ENCODE measurements at places on chromosomes 6 and 20.
A peak's percentile ranks its signal among the peaks of the same experiment; 100 is the strongest.

GRCh38 chr20:51236421-51236820 lies 213.5 kb upstream of the KCNG1 start:
- peak; percentile 27 for DNase-seq

DNA sequence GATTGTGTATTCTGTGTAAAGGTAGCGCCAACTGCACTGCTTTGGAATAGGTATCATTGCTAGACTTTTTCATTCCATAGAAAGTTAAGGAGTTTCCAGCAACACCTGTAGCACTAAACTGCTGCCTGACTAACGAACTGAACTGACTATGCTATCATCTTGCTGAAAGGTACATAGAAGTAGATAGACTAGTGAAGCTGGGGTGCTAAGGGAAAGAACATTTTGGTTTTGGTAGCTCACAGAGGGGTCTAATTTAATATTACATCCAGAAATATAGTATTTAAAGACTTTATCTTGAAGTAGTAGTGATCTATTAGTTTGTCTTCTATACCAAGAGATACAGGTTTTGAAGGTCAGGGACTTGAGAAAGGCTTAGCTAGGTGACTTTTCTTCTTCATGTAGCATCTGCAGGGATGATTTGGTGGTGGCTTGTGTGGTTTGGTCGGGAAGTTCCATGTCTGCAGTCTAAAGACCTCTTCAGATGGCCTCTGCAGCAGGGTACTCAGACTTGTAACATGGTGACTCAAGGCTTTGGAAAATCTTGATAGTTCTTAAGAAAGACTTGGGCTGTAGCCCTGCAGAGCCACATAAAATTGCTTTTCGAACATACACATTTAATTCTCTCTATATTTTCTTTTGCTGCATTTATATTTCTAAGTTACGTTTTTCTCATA lies 10.2 kb downstream of the SENP6 start:
- DNase-seq, result peak; percentile 9

DNA sequence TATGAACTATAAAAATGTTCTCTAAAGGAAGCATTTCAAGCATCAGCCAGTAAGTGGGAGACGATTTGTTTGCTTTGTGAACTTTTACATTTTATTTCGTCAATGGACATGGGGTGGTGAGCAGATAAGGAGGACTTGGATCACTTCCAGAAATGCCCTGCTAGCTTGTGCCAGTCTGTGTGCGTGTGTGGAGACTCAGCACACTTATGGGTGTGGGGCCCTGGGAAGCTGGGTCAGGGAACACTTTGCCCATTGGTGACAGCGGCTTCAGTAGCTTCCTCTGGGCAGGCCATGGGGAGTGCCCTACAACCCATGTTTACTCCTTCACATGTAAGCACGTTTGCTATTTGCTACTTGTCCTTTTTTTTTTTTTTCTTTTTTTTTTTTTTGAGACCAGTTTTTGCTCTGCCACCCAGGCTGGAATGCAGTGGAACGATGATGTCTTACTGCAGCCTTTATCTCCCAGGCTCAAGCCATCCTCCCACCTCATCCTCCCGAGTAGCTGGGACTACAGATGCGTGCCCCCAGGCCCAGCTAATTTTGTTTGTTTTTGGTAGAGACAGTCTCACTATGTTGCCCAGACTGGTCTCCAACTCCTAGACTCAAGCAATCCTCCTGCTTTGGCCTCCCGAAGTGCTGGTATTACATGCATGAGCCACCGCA lies 24.2 kb downstream of the PRDM1 start:
- no peak for DNase-seq

- DNase-seq, result no peak
Observed at GRCh38 chr6:157203764-157204163, 119.6 kb downstream of the TMEM242 start.

- no peak for DNase-seq
Observed at GRCh38 chr20:38219006-38219950, 41.3 kb downstream of the KIAA1755 start.

- DNase-seq, result peak; percentile 93
Observed at GRCh38 chr20:38201356-38201755, 36.3 kb upstream of the TGM2 start.

DNA sequence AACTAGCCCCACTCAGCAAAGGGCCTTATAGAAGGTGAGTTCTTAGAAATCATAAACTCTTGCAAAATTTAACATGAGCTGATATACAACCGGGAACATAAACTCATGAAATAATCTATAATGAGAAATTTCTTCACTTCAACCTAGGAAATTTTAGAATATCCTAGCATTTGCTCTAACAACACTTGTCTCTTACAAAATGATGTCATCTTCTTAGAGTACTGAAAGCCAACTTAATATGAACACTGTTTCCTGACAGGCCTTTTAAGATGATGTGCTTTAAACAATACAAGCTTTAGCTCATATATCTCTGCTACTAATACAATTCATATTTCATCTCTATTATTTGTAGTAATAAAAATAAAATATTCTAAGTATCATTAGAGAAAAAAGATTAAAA lies 932 bp downstream of the PACRG start:
- DNase-seq, result no peak

DNA sequence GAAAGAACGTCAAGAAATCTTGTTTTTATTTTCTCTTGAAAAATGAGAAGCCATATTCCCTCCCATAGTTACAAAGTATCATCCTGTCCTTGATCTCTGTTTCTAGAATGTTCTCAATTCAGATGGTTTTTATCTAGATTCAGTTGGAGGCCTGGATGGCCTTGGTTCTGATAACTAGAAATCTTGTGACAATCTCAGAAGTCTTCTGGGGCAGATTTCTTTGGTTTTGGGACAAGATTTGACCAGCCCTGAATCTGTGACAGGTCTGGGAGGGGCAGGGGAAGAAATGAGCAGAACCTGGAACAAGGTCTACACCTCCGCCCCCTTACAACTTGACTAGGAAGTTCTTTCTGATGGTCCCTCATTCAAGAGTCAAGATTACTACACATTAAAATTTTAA lies 41.4 kb upstream of the AKIRIN2 start:
- DNase-seq, result no peak

DNA sequence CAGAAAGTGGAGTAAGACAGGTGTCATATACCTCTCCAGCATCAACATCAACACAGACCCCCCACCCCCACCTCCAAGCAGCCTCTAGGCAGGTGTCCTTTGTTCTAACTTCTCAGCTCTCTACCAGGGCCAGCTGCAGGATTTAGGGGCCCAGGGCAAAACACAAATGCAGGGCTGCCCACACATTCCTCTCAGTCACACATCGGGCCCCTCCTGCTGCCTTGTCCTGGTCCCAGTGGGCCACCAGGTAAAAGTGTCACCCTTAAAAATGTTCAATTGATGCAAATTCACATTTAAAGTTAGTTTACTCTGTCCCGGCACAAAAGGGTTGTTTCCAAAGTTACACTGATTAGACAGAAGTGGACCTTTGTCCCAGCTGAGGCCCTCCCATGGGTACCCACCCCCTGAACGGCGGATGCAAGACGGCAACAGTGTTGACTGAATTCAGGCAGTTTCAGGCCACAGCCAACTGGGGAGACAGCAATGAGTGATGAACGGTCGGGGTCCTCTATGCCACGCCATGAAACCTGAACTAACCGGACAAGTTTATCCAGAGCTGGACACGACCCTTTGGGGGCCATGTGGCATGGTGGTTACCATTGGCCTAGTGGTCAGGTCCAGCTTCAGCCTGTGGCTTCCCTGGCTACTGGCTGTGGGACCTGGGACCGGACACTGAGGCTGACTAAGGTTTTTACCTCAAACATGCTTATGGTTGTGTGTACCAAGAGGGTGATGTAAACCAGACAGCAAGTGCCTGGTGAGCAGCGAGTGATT lies 52.2 kb upstream of the UNC93A start:
- no peak for DNase-seq

GRCh38 chr20:1313236-1313964 lies 15.5 kb downstream of the SDCBP2 start:
- peak; percentile 73 for DNase-seq

DNA sequence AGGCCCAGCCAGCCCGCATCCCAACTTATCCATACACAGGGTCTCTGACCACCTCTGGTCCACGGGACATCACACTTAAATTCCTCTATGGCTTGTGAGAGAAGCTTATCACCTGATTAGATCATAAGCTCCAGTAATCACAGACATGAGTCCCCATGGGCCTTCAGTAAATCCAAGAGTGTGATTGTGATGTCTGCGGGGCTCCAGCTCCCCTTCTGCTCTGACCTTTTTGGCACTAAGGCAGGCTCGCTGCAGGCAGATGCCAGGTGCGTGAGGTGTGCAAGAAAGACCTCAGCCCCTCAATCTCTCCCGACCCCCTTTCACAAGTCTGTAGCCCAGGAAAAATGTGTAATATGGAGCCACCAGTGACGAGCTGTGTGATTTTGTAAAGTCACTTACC lies 127.6 kb upstream of the DUSP22 start:
- DNase-seq, result no peak

DNA sequence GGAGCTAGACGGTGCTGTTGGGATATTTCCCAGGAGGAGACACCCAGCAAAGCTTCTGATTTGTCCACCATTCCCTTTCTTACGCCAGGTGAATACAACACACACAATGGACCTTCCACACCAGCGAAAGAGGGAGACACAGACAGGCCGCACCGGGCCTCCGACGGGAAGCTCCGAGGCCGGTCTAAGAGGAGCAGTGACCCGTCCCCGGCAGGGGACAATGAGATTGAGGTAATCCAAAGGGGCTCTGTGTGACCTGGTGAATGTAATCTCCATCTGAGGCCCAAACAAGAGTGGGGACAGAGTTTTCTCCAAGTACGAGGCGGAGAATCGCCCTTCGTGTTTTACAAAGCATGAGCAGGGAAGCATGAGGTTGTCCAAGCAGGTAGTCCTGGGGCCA lies 194.5 kb downstream of the EYA2 start:
- DNase-seq, result no peak

DNA sequence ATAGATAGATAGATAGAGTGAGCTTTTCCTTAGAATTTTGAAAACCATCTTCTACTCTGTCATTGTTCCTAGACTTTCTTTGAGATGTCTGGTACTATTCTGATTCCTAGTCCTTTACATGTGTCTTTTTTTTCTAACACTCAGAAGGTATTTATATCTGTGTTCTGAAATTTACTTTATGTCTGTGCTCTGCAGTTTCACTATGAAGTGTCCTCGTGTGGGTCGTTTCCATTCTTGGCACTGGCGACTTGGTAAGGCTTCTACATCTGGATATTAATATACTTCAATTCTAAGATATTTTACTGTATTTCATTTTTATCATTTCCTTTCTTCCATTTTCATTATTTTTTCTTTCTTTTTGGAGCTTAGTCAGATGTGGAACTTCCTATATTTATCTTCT lies 87.0 kb downstream of the FHL5 start:
- DNase-seq, result no peak

DNA sequence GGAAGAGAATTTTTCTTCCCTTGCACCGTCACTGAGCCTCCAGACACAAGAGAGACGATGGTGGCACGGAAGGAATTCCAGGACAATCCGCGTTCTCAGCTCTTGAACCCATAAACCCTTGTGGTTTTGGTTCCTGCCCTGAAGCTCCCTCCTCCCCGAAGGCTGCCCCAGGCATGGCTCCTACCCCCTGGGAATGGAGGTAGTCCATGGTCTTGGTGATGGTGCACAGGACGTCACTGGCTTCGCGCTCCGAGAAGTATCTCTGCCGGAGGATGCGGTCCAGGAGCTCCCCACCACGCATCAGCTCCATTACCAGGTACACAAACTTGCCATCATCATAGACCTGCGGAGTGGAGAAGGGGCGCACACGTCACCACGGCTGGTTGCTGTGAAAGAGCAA lies 47.5 kb upstream of the MPC1 start:
- no peak for DNase-seq

DNA sequence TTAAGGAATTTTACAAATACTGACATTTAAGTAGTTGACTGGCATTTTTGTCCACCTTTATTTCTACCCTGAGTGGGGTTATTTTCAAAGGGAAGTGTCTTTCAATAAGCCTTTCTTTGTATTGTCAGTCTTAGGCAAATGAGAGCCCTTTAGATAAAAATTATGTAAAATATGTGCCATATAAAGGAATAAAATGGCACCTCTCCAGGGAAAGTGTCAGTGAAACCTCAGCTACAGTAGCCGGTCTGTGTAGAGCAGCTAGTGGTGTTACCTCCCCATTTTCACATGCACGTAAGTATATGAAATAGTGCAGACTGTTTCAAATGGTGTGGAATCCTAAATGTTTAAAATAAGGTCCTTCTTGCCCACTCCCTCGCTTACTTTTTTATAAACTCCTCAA lies 5.0 kb downstream of the FAM217B start:
- peak; percentile 18 for DNase-seq

GRCh38 chr6:34236443-34237315 lies at the start of gene HMGA1:
HMGA1 (plus strand) TSS chr6:34236873; CDS start chr6:34240781, 3,908 bp downstream.
- peak; percentile 90 for DNase-seq

- no peak for DNase-seq
Observed at GRCh38 chr20:52542131-52542530, 350.6 kb upstream of the ZFP64 start.

GRCh38 chr6:15026832-15027231 lies 219.0 kb upstream of the JARID2 start:
- DNase-seq, result peak; percentile 55

DNA sequence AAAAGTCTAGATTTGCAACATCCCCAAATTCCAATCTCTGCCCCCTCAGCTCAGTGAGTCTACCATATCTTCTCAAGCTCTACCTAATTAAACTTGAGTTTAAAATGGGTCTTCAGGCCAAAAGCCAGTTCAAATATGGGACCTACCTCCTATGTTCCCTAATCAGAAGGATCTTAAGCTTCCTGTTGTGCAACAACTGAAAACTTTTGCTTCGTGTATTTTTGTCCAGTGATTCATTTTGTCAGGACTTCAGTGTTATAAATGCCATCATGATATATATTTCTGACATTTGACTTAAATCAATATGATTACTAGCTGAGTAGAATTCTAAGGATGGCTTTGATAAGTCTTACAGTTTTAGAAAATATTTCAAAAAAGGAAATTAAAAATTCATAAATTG lies 622.6 kb upstream of the PTCHD4 start:
- peak; percentile 50 for DNase-seq

GRCh38 chr6:3314621-3315467 lies 56.1 kb downstream of the PSMG4 start:
- no peak for DNase-seq

GRCh38 chr6:30329331-30329730 lies 2.6 kb downstream of the TRIM39 start:
- no peak for DNase-seq

GRCh38 chr6:163661272-163661671 lies 246.8 kb downstream of the QKI start:
- no peak for DNase-seq

DNA sequence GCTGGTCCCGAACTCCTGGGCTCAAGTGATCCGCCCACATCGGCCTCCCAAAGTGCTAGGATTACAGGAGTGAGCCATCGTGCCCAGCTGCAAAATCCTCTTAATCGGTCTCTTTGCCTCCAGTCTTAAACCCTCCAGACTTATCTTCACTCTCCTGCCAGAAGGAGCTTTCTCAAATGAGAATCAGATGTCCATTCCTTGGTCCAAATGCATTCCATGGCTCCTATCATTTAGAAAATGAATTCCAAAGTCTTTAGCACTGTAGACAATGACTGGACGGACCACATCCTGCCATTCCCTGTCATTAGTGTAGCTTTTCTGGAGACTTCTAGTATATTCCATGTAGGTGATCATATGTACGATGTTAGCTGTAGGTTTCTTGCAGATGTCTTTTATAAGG lies 141.9 kb downstream of the ID4 start:
- peak; percentile 7 for DNase-seq

All from EH (cell line).